Stimulated activated CD4-positive, alpha-beta T cell treated with anti-CD3 and anti-CD28 coated beads, TNF-alpha, amount 100 ng/mL, for 24 hours (primary cell): ENCODE measurements at places on chromosomes 3 and 15.

- no peak for DNase-seq
These were observed 182.1 kb downstream of the ARRDC4 start for GRCh38 chr15:98142572-98142971.

GRCh38 chr15:36133742-36134141 lies 445.7 kb upstream of the CDIN1 start:
- DNase-seq, result no peak

- DNase-seq, result no peak
These were observed 4.2 kb upstream of the CCR2 start for GRCh38 chr3:46349484-46350261.

- no peak for DNase-seq
These were observed 507.9 kb upstream of the TPRG1 start for GRCh38 chr3:188663839-188664238.

GRCh38 chr15:60574801-60575631 lies 96.1 kb upstream of the ICE2 start:
- no peak for DNase-seq

GRCh38 chr15:31316135-31316795 lies 10.4 kb upstream of the KLF13 start:
- no peak for DNase-seq

DNA sequence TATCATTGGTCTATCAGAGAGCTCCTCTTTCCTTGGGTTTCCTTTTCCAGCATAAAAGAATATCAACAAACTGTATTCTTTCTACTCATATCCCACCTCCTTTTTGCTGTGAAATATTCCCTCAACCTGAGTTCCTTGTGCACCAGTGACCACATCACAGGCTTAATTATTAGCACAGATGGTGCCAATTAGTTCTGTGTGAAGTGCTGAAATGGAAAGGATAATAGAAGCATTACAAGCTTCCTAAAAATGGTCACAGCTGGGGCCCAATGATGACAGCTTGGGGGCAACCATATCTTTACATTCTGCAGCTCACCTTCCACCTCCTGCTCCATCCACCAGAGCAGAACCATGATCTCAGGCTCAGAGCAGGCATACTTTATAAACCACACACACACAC lies 84.6 kb downstream of the ANO10 start:
- DNase-seq, result no peak

GRCh38 chr15:60374209-60374608 lies 23.6 kb downstream of the ANXA2 start:
- no peak for DNase-seq

DNA sequence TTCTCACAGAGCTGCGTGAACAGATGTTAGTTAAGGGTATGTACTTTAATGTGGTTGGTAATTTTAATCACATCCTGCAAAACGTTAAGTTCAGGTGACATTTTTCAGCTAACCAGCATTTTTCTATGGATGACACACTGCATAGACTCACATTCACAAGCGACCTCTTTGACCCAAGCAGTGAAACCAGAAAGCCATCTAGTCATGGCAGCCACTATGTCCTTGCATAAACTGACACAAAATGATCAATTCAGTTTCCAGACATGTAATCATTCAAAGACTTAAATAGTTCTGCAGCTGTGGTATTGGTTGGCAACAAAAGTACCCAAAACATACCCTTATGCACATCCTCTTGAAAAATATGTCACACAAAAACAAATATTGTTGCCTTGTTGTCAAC lies 7.4 kb upstream of the CAPN7 start:
- DNase-seq, result no peak

DNA sequence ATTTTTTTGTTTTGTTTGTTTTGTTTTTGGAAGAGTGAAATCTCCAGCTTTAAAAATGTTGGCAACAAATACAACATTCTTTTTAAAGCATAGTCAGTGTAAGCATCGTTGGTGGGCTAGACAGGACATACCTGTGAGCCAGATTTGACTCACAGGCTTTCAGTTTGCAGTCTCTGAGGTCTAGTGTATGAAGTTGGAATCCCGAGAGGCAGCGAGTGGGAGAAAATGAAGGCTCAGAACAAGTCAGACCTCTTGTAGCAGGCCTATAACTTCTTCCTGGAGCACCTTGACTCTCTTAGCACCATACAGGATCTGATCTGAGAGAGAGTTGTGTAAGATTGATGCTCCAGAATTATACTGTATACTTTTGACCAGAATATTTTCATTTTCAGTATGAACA lies 60.2 kb downstream of the CNTN4 start:
- DNase-seq, result no peak

DNA sequence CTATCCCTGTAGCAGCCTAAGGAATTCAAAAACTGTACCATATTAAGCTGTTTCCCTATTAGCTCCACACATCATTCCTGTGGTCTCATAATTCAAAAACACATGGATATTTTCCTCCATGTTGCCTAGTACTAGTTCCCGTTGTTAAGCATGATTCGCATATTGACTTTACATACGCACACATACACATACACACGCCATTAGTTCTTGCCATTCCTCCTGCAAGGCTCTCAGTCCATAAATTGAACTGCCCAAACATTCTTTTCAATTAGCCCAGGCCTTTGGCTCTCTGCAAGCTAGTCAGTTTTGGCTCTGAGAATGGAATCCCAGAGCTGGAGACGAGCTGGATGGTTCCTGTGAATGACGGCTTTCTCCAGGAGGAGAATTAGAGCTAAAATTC lies 57.2 kb upstream of the RAD18 start:
- no peak for DNase-seq

- no peak for DNase-seq
These were observed 49.3 kb upstream of the KCNAB1 start for GRCh38 chr3:156071031-156071430.

GRCh38 chr15:50997371-50998051 lies 89.0 kb downstream of the AP4E1 start:
- no peak for DNase-seq

- no peak for DNase-seq
These were observed 16.8 kb downstream of the LPP start for GRCh38 chr3:188170461-188171459.

DNA sequence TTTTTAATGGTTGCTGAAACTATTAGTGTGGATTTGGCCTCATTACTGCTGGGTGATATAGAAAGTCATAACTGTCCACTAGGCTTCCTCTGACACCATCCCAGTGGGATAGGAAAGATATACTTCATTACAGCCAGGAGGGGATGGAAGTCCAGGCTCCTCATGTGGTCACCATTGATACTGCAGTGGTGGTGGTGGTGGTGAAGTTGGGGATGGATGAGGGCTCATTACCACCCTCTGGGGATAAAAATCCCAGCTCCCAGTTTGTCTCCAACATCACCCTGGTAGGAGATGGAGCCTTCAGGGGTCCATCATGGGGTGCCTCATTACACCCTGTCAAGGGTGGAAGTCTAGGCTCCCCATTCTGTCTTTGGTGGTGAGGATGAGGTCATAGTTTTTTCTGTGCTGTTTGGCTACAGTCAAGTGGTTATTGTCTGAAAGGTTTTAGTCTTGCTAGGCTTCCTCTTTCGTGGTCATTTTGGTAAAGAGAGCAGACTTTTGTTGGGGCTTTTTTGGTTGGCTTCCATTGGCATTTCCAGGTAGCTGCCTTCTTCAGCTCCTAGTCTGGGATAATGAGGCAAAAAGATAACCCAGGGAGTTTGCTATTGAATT lies 30.1 kb upstream of the FILIP1L start:
- DNase-seq, result no peak

GRCh38 chr15:36671017-36671416 lies 91.6 kb downstream of the CDIN1 start:
- no peak for DNase-seq

DNA sequence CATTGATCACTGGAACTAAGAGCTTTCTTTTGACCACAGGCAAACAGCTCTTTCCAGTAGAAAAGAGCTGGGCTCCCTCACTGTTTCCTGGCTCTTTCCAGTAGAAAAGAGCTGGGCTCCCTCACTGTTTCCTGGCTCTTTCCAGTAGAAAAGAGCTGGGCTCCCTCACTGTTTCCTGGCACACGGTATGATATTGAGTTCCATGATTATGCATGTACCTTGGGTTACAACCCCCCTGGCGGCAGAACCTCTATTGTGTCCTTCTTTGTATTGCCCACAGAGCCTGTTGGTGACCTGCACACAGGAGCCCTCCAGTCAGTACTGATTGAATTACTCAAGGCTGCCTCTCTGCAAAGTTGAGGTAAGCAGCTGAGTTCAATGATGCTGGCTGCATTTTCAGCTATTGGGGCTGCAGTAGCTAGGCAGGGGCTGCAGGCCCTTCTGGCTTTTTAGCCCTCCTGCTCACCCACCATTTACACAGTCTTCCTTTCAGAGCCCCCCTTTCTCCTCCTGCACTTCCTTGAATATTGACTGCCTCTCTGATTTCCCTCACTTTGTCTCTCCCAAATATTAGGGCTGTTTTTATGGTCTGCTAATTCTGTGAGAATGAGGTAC lies 10.2 kb downstream of the ACKR2 start:
- no peak for DNase-seq

DNA sequence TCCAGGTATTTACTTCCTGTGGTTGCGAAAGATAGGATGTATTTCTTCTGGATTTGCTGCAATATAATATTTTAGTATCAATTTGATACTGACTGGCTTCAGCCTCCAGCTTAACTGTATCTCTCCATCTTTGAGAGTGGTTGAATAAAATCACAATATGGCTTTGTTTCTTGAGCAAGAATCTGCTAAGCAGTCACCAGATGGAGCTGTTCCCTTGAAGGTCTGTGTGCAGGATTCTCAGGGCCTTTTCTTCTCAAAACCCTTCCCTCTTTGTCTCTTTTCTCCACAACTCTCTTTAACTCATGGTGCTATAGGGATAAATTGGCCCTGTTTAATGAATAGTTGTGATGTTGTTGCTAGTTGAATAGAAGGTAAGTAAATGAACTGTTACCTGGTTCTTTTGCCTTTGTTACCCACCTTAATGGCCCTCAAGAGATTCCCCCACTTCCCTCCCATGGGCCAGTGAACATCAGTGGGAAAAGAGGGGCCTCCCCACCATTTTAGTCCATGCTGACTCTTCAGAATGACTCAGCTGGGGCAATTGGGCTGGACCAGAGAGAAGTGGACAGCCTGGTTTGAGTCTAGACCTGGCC lies 34.8 kb upstream of the RAB6B start:
- DNase-seq, result no peak

- no peak for DNase-seq
These were observed 15.5 kb downstream of the ACAA1 start for GRCh38 chr3:38121451-38121831.

- DNase-seq, result no peak
These were observed 934.0 kb downstream of the VGLL3 start for GRCh38 chr3:86056962-86057361.

DNA sequence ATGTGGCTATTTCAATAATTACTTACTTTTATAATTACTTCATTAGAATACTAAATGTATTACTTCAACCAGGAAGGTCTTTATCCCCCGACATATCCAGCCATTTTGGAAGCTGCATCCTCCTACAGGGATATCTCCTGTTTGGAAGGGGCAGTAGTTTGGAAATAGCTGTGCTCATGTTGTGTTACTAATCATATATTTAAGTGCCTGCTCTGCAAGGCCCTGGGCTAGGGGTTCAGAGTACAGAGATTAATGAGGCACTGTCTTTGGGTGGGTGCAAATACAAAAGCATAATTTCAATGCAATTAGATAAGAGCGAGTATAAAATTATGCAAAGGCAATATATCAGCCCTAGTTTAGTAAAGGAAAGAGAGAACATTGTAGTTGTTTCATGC lies 146.3 kb upstream of the RARB start:
- no peak for DNase-seq

DNA sequence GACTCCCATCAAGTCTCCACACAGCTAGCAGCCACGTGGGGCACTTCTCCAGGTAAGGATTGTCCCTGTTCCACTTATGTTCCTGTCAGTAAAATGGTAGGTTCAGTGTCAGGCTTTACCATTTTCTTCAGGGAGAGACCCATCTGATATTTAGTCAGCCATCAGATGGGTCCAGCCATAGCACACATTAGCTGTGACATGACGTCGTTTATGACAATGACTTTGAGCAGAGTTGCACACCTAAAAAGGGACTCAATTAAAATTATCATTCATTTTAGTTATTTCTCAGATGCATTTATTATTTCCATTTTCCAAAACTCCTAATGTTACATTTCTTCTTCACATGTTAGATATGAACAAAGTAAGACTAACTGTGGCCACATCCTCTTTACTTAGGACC lies 68.2 kb upstream of the SNRPN start:
- no peak for DNase-seq

DNA sequence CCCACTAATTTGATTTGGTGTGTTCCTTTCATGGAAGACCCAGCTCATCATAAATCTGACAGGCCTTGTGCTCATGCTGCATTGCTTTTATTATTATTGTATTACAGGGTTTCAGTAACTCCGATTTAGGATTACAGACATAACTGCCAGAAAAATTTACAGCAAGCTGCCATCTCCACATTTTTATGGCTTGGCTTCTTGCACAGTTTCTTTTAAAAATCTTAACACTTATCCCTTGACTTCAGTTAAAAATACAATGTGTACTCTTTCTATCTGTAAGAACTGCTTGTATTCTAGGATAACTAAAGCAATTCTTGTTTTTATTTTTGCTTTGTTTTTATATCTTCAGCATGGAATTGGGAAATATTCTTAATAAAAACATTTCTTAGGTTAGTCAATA lies 612.2 kb downstream of the DIPK2A start:
- no peak for DNase-seq

- no peak for DNase-seq
These were observed 413.1 kb upstream of the ARRDC4 start for GRCh38 chr15:97547381-97547780.

DNA sequence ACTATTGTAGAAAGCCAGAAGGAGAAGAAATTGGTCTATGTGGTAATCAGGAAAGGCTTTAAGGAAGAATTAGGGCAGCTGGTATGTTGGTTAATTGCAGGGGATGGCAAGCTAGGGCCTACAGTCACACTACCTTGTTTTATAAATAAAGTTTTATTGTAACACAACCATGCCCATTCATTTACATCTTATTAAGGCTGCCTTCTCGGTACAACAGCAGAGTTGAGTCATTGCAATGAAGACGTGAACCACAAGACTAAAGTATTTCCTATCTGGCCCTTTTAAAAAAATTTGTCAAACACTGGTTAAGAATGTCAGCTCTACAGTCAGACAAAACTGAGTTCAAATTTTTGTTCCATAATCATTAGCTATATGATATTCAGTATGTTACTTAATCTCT lies 8.3 kb downstream of the SERPINI1 start:
- DNase-seq, result no peak

DNA sequence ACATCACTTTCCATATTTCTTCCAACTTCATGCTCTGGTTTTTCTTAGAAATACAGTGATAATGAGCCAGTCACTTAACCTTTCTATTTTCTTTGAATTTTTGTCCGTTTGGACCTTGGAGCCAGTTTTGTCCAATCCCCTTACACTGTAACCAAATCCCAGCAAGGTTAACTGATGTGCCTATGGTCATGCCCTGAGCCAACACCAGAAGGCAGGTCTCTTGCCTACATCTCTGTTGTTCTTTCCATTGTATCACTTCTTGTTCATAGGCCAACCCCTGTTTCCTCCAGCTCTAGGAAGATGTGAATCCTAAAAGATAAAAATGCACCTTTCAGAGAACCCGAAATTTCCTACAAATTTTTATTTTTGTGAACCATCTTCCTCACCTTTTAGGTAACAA lies 122.7 kb downstream of the CMSS1 start:
- no peak for DNase-seq

GRCh38 chr3:62529230-62529629 lies 155.9 kb upstream of the FEZF2 start:
- no peak for DNase-seq
